ENCODE measurements at places on chromosomes 12 and 14.

DNA sequence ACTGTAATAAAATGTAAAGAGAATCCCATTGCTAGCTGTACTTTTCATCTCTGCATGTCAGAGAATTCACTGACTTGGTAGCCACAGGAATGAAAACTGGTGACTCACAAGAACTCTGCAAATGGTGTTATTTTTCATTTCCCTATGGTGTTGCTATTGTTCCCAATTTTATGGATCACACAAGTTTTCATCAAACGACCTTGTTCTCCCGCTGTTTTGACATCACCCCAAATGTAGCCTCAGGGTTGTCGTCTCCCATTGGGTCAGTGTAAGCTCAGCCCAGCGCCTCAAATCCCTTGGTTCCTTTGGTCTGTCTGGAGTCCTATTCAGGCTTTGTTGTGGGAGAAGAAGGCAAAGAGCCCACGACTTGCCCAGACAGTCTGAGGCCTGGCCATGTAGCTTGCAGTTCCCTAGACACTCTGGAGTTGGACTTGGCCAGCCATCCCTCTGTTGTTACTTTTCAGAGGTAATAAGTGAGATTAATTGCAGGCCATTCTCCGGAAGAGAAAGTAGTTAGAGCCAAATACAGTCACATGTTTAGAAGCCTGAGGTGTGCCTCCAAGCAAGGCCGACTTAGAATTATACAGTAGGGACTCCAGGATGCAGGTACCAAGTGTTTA is 159.2 kb downstream of the TGFB3 start:
- DNase-seq = no peak

GRCh38 chr12:110564471-110564991 is 18.6 kb downstream of the PPTC7 start:
- DNase-seq = no peak

GRCh38 chr12:42981379-42981778 is 391.8 kb upstream of the PRICKLE1 start:
- DNase-seq = no peak

GRCh38 chr12:102769323-102769916 is 147.6 kb downstream of the PAH start:
- DNase-seq = peak; percentile 54

DNA sequence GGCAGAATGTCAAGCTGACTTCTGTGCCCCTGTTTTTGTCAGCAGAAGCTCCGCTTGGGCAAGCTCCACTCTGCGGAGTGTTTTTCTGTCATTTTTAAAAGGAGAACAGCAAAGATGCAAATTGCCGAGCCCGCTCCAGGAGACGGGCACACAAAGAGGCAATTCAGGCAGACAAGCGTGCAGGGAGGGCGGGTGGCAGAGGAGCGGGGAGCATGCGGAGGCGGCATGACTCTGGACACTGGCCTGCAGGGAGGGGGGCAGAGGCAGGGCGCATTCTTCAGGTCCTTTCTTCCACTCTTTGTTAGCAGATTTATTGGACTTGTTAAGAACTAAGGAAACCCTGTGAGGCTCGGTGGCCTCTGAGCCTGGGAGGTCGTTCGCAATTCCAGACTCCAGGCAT is 187.3 kb upstream of the RMST start:
- peak; percentile 66 for DNase-seq

DNA sequence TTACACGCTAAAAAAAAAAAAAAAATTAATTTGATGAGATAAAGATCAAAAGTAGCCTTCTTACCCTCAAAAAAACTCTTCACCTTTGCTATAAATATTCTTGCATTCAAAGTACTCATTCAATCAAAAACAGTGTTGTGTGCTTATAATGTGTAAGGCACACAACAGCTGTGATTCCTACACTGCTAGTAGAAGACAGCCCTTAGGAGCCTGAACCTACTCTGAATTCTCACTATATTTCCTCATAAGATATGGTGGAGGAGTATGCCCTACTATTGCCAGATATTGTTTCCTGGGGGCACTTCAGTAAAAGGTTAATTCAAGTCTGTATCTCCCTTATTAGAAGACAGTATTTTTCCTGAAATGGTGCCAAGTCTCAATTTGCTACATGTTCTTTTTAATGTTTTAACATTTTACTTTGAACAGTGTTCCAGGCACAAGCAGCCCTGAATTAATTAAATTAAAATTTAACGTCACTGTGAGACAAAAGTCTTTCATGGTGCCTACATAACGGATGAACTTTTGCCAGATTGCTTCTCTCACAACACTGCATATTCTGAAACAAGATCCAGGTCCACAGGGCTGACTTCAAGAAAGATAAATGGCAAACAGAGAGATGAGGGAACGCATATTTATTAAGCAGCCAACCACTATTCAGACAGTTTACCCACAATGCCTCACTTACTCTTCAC is 19.3 kb downstream of the PPP2R5E start:
- DNase-seq = no peak

DNA sequence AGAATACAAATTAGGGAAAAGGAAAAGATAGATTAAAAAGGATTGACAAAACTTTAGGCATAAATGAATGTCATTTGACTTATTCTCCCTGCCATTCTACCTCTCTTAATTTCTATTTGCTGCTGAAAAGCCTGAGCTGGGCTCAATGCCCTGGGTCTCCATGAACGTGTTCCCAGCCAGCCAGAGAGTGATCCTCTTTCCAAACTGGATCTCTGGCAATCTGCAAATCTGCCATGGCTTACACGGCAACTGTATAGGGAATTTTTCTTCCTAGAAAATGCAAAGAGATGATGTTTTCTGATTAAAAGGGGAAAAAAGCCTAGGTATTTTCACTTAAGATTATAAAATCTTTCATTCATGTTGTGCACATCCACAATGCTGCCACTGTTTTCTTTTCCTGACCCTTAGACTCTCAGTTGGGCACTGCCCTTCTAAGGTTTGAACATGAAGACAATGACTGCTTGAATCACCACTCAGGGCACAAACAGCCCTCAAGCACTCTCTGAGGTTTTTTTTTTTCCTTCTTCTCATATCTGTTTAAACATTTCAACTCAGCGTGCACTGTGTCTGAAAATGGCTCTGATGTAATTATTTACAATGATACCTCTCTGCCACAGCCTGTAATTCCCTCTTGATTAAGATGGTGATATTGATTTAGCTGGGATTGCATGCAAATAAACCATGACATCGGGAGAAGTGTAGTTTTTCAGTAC is 60.3 kb downstream of the DACT1 start:
- DNase-seq = no peak

DNA sequence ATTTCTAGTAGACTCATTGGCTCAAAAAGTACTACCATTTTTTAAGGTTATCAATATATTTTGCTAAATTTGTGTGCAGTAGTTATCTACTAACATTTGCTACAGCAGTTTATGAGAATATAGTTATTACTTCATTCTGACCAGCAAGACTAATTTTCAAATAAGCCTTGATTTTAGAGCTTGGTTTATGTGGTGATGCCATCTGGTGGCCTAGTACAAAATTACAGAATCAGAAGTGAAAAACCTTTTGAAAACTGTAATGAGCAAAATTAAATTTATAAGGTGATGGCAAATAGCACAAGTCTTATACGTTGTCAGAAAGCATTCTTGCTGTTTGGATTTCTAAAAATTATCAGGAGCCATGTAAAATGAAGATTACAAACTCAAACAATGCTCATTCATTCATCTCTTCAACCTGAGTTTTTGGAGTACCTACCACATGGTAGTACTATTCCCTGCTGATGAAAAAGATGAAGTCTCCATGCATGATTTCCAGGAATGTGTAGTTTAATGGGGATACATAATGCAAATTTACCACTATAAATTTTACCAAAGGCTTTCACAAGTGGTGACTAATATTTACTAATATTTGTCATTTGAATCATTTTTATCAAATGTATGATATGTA is 51.0 kb downstream of the MAGOHB start:
- DNase-seq = no peak

DNA sequence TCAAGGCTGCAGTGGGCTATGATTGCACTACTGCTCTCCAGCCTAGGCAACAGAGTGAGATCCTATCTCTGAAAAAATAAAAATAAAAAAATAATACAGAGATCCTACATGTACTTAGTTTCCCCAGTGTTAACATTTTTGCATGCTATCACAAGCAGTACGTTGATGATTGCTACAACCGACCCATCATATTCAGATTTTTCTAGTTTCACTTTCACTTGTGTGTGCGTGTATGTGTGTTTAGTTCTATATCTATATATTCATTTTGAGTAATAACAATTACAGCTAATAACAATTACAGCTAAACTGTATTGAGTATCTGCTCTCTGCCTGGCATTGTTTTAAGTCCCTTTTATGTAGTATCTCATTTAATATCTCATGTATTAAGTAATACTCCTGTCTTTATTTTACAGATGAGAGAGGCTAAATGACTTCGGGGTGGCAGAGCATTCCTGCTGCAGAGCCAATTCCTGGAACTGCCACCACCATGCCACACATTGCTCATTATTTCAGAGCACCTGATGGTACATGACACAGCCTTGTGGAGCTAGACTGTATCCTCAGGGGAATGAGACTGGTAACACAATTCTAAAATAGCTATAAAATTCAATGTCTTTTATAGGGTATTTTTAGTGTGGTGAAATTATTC is 153.1 kb downstream of the BCAT1 start:
- no peak for DNase-seq
